ENCODE measurements at places on chromosomes 12 and 14.

- DNase-seq, result peak; percentile 58
Measured at GRCh38 chr14:92456215-92457015, 57.2 kb upstream of the RIN3 start.

- peak; percentile 49 for DNase-seq
Measured at GRCh38 chr12:30989754-30990153, 63.2 kb downstream of the TSPAN11 start.

DNA sequence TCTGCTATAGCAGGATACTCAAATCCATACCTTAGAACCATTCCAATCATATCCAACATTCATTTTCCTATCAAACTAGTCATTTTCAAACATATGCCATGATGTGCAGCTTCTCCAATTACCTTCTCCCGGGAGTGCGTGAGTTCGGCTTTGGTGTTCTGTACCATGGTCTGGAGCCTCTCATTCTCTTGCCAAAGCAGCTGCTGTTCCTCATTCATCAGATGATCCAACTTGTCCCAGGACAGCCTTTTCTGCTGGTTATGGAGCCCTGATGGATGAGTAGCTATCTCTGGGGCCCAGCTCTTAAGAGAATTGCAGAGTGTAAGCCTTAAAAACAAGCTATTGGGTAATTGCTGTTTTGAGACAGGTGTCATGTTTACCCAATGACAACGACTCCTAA is 71.1 kb upstream of the SAV1 start:
- DNase-seq, result no peak

- DNase-seq, result no peak
Measured at GRCh38 chr12:111271674-111272418, 97.0 kb downstream of the PHETA1 start.

GRCh38 chr14:96189281-96189711 is 15.3 kb upstream of the BDKRB2 start:
- DNase-seq, result peak; percentile 13

- DNase-seq, result peak; percentile 19
Measured at GRCh38 chr14:53929871-53930715, 26.5 kb downstream of the BMP4 start.

GRCh38 chr12:2959192-2959504 is at the start of gene TEAD4:
TSS of gene TEAD4 (plus strand) at chr12:2959397.
- DNase-seq, result peak; percentile 90

- no peak for DNase-seq
Measured at GRCh38 chr14:99146616-99147365, 125.2 kb downstream of the BCL11B start.

DNA sequence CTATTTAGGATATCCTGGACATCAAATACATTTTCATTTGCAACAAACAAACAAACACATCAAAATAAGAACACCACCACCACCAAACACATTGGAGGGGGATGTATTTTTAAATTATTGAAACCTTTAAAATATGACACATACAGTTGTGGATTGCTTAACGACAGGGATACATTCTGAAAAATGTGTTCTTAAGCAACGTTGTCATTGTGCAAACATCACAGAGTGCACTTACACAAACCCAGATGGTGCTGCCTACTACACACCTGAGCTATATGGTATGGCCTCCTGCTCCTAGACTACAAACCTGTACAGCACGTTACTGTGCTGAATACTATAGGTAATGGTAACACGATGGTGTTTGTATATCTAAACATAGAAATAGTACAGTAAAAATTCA is 19.4 kb downstream of the PYGL start:
- DNase-seq, result no peak

DNA sequence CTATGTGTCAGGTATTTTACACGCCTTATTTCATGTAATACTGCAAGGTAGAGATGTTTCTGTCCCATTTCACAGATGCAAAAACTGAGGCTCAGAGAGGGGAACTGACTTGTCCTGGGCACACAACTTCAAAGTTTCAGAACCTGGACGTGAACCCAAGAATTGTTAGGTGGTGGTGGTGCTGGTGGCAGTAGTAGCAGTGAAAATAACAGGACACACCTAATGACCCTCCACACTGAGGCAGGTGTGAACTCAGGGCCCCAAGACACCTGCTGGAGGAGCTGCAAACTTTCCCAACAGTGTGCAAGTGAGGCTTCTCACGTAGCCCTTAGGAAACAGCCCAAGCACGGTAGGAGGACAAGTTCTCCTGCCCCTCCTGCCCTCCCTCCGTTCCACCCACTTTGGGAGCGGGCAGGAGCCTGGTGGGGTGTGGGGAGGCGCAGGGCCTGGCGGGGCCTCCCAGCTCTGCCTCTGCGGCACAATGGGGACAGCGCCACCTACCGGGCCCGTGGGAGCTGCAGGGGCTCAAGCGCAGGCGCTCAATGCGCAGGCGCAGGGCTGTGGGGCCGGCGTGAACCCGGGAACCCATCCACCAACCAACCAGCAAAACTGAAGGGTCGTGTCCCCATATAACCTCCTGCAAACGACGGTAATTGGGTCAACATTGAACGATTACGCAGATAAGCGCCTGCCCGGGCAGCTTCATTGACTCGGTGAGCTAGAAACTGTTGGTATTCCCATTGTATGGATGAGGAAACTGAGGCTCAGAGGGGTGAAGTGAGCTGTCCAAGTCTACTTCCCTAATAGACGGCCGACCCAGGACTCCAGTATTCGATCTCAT is 12.0 kb upstream of the TRPV4 start:
- peak; percentile 80 for DNase-seq

DNA sequence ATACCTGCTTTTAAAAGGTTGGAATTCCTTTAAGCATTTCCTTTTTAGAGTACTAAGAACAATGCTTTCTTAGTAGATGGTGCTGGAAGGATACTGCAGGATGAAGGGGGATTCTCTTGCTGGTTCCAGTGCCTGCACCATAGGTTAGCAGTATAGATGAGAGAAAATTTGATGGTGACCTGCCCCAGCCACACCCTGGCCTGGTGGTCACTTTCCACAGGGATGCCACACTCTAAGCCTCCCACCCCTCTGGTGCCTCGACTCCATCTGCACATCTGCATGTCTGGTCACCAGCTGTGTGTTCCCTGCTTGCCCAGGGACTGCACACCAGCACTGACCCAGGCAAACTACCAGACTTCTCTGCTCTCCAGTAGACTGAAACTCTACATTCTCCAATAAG is 19.1 kb downstream of the SLC2A3 start:
- no peak for DNase-seq

DNA sequence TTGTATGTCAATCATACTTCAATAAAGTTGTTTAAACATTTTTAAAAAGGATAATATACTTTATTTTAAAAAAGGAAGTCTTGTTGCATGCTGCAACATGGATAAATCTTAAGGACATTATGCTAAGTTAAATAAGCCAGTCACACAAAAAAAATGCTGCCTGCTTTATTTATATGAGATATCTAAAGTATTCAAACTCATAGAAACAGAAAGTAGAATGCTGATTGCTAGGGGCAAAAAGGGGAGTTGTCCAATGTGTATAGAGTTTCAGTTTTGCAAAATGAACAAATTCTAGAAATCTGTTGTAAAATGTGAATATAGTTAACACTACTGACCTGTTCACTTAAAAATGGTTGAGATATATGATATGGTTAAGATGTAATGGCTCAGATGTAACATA is 8.7 kb downstream of the KLRC4 start:
- no peak for DNase-seq

GRCh38 chr14:68929623-68930307 is 49.3 kb downstream of the ACTN1 start:
- DNase-seq, result no peak

DNA sequence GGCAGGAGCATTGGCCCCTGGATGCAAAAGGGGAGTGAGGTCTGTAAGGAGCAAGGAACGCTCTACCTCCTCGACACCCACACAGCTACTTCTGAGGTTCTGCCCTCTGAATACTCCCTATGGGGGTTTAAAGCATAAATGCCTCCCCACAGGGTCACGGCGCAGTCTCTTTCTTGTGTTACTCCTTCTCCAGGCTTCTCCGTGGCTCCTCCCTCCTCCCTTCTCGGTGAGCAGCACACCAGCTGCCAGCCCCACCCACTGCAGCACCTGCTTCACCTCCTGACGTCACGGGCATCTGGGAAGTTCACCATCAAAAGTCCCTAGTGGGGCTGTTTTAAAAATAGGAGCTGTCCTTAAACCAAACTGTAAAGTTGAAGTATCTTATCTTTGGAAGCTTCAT is 67.3 kb downstream of the SPTB start:
- DNase-seq, result peak; percentile 57

DNA sequence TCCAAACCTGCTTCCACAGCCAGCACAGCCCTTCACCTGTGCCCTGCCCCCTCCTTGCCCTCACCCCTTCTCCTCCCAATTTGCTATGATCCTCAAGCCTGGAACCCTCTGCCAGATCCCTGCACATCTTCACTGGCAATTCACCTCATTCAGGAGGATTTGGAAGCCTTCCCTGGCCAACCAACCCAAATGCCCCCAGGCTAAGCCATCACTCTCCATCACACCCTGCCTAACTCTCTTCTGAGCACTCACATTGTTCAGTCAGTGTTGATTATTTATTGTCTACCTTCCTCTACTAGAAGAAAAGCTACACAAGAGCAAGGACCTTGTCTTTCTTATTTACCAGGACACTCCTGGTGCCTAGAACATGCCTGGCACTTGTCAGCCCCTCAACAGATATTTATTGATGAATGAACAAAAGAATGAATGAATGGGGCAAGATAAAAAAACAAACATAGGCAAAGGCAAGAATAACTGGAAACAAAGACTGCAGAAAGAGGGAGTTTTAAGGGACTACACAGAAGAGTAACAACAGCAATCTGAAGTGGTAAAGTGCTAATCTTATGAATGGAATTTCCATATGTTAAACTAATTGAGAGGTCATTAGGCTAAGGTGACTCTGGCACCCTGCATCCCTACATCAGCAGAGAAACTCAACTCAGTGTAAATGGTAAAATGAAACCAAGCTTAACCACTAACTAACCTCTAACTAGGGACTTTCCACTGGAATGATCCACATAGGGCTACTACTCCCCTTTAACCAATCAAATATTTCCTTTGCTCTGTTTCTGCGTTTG is 33.4 kb downstream of the TMTC1 start:
- peak; percentile 40 for DNase-seq

- DNase-seq, result no peak
Measured at GRCh38 chr14:62654641-62655040, 390.6 kb downstream of the KCNH5 start.

DNA sequence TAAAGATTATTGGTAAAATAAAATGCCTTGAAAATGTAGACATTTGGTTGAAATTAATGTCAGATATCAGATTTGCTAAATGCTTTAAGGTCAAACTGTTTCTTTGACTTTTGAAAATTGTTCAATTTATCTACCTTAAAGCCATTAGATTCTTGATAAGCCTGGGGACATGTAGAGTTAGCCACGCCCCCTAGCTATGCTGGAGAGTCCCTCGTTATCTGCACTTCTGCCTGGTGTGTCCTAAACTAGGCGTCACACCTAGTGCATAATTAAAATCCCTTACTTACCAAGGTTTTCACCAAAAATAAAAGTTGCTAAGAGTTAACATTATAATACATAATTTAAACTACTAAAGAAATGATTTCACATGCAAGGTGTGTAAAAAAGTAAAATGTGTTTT is 79.5 kb downstream of the EGLN3 start:
- no peak for DNase-seq

DNA sequence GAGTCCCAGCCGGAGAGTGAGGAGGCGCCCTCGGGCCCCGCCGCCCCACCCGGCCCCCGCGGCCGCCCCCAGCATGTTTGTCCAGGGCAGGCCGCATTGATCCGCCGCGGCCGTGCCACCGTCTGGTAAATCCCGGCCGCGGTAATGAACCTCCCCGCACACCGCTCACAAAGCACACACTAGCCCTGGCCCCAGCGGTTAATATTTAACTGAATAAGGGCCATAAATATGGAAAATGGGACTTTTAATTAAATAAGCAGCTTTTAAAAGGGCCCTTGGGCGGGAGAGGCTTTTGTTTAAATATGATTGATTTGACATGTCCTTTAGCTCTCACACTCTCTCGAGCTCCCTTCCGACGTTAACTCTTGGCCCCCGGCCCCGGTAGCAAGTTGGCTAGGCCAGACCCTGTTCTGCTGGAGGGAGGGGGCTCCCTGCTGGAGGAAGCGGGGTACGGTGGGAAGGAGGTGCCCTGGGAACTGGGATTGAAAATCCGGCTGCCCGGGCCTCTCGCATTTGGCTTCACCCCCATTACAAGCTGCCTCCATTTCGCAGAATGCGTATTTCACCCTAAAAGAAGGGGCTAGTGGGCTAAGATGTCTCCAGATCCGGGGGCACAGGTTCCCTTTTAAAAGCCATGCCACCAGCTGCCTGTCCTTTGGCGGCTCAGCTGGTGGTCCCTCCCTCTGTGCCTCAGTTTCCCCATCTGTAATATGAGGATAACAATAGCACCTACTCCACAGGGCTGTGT is 199.8 kb downstream of the RBM19 start:
- peak; percentile 45 for DNase-seq

GRCh38 chr12:115998794-115999478 is 278.6 kb downstream of the MED13L start:
- DNase-seq, result no peak

- DNase-seq, result no peak
Measured at GRCh38 chr12:90679674-90680073, 275.3 kb downstream of the CCER1 start.

GRCh38 chr12:4932576-4932975 is 22.9 kb downstream of the KCNA1 start:
- no peak for DNase-seq

- DNase-seq, result no peak
Measured at GRCh38 chr12:633731-634130, 29.5 kb downstream of the NINJ2 start.

DNA sequence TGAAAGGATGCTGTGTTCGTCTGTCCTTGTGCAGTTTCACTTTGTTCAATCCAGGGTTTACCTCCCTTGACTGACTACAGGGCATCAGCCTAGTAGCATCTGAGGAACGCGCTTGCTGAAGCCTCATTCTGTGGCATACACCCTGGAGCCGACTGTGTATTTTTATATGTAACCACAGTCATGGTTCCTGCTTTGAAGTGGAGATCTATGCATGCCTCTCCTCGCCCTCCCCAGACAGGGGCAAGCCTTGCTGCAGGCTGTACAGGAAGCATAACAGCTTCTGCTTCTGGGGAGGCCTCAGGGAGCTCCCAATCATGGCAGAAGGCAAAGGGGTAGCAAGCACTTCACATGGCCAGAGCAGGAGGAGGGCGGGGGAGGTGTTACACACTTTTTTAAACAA is 262.1 kb downstream of the BCL11B start:
- DNase-seq, result no peak

DNA sequence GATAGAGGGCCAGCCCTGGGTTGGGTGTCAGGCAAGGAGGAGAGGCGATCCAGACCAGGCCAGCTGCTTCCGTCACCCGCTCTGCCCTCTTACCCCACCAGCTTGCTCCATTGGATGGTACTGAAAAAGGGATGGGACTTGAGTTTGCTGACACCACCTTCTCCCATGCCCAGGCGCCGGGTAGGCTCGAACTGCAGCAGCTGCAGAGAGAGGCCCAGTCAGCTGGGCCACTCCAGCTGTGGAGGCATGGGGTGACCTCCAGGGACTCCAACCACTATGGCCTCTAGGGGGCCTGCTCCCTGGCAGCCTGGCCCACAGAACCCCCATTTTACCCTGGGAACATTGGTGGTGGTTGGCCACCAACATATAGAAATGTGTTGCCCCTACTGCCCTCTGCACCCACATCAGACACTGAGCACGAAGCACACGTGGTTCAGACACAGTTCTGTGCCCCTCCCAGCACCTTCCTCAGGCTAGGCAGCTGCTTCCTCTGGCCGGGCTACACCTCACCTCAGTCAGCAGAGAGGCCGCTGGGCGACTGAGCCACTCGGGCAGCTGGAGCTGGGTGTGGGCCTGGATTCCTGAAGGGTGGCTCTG is 16.0 kb downstream of the RPS6KL1 start:
- no peak for DNase-seq
